ENCODE measurements at places on chromosomes 1 and 21. TPM values are rescaled to one million over a fixed set of nuclear protein-coding genes. Genes with fewer than 3 reads are reported as not detected.

GRCh38 chr1:36675931-36676562 is 193.3 kb upstream of the CSF3R start:
- H3K4me3 ChIP-seq = no peak overlapping the region
- H3K4me1 ChIP-seq = peaks cover 2% of the 10 kb centered on the region
- no peak overlapping the region for H3K27ac ChIP-seq
- DNase-seq = no peak
- H3K36me3 ChIP-seq = no peaks in the 10 kb centered on the region
- H3K27me3 ChIP-seq = peaks cover 18% of the 10 kb centered on the region

- peaks cover 24% of the 10 kb centered on the region for H3K4me1 ChIP-seq
- no peak overlapping the region for H3K4me3 ChIP-seq
- no peaks in the 10 kb centered on the region for H3K27me3 ChIP-seq
- no peak for DNase-seq
- peak overlapping the region; percentile 59 for H3K27ac ChIP-seq
These were observed 13.4 kb downstream of the EPB41 start for GRCh38 chr1:28927648-28928313.

GRCh38 chr1:46538147-46538546 is 13.3 kb downstream of the KNCN start:
- H3K4me1 ChIP-seq = no peaks in the 10 kb centered on the region
- no peak overlapping the region for H3K27ac ChIP-seq
- H3K4me3 ChIP-seq = no peak overlapping the region

The LUZP1 gene
- 47.5 TPM for total RNA-seq

The ATF6 gene
- total RNA-seq = 21.0 TPM

The ICOSLG gene
- total RNA-seq = 0.87 TPM

The CCDC27 gene
- total RNA-seq = not detected

DNA sequence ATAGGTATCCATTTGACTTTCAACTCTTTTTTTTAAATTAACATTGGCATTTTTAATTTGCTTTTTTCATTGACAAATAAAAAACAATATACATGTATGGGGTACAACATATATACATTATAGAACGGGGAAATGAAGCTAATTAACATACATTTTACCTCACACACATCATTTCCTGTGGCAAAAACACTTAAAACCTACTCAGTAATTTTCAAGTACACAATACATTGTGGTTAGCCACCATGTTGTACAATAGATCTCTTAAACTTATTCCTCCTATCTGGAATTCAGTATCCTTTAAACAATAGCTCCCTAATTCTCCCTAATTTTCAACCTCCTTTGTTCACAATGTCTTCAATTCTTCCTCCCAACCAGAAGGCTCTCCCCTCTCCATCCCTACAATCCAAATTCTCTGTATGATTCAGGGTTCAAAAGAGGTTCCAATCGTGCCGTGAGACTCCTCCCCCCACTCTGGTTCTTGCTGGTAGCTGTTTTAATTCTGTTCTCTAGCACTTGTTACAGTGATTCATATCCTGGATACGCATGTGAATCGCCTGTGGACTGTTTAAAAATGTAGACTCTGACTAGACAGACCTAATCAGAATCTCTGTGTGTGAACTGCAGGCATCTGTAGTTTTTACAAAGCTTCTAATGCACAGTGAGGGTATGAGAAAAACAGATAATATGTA is 87.6 kb upstream of the DUSP10 start:
- H3K36me3 ChIP-seq = no peaks in the 10 kb centered on the region
- H3K4me1 ChIP-seq = no peaks in the 10 kb centered on the region
- no peak for DNase-seq

The CCDC17 gene
- 5.8 TPM for total RNA-seq

The SLFNL1 gene
- 1.0 TPM for total RNA-seq

GRCh38 chr1:20165522-20165951 is 20.4 kb upstream of the UBXN10 start:
- H3K4me3 ChIP-seq = no peak overlapping the region
- DNase-seq = no peak
- peaks cover 34% of the 10 kb centered on the region for H3K27me3 ChIP-seq
- H3K36me3 ChIP-seq = no peaks in the 10 kb centered on the region
- H3K4me1 ChIP-seq = no peaks in the 10 kb centered on the region

The OR6N2 gene
- not detected for total RNA-seq

- no peak overlapping the region for H3K4me3 ChIP-seq
- H3K27me3 ChIP-seq = no peaks in the 10 kb centered on the region
- no peaks in the 10 kb centered on the region for H3K36me3 ChIP-seq
- no peak for DNase-seq
These were observed 26.6 kb upstream of the EPS8L3 start for GRCh38 chr1:109790329-109790728.

DNA sequence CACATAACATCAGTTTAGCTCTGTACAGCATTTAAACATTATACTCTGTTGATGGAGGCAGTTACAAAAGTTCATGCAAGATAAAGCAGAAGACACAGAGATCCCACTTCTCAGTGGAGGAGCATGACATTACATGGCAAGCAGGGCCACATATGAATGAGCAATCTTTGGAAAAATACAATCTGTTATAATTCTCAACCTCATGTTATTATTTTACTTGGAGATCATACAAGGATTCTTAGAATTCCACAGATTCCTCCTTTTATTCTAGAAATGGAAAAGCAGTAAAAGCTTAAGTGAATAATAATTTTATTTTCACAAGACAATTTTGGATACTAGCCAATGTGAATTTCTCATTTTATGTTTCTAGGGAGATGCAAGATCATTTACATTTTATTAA is 66.6 kb downstream of the IFI44 start:
- H3K4me3 ChIP-seq = no peak overlapping the region
- H3K27me3 ChIP-seq = no peaks in the 10 kb centered on the region
- DNase-seq = no peak
- no peaks in the 10 kb centered on the region for H3K4me1 ChIP-seq

The DNAH14 gene
- total RNA-seq = 77.7 TPM

The LIPI gene
- not detected for total RNA-seq

- H3K27me3 ChIP-seq = peaks cover 5% of the 10 kb centered on the region
- no peaks in the 10 kb centered on the region for H3K36me3 ChIP-seq
- H3K4me3 ChIP-seq = no peak overlapping the region
- H3K27ac ChIP-seq = no peak overlapping the region
- peaks cover 4% of the 10 kb centered on the region for H3K4me1 ChIP-seq
- DNase-seq = no peak
These were observed 30.9 kb downstream of the SELL start for GRCh38 chr1:169680377-169681019.

DNA sequence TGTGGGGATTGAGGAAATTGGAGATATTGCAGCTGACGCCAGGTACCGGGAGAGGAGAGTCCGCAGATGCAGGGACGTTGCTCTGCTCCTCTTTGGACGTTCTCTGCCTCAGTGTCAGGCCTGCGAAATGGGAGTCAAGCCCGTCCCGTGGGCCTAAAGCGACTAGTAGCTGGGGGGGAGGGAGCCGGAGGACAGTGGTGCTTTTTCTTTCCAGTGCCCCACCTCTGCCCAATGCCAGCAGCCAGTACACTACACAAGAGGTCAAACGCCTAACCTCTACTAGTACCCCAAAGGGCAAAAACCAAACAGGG is 413.6 kb upstream of the ESRRG start:
- no peaks in the 10 kb centered on the region for H3K36me3 ChIP-seq
- no peak overlapping the region for H3K27ac ChIP-seq
- H3K4me3 ChIP-seq = peak overlapping the region; percentile 42
- no peak for DNase-seq
- peaks cover 96% of the 10 kb centered on the region for H3K27me3 ChIP-seq

The HES3 gene
- not detected for total RNA-seq

DNA sequence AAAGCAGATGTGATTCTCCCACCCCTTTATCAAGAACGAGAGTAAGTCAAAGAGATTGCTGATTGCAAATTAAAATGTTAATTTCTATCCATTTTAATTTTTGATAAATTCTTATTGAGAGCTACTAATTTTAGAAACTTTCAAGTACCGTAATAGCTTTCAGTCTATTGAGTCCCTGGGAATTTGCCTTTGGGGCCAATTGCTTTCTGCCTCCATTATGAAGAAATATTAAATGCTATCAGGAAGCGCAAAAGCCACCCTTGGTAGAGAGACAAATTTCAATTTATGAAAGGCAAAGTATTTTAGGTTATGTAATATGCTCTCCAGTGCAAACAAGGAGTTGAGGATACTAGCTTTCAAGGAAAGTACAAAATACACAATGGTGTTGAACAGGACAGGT is 332.2 kb downstream of the RGS7 start:
- no peak overlapping the region for H3K27ac ChIP-seq
- H3K36me3 ChIP-seq = no peaks in the 10 kb centered on the region
- H3K4me3 ChIP-seq = no peak overlapping the region
- DNase-seq = no peak
- H3K27me3 ChIP-seq = no peaks in the 10 kb centered on the region
- H3K4me1 ChIP-seq = no peaks in the 10 kb centered on the region

The APOBEC4 gene
- not detected for total RNA-seq

DNA sequence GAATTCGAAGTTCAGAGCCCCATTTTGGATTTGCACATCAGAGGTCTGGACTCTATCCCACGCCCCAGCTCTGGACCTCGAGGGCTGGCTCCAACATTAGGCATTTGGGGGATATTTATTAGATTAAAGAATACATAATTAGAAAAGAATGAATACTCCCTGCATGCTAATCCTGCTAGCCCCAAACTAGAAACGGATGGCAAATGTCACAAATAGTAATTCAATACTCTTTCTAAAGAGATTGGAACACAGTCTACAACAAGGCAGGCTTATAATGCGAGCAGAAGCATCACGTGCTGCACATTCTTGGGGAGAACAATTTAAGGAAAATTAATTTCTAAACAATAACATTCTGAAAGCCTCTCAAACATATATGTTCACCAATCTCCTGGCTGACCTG is 27.7 kb upstream of the RAP1A start:
- H3K4me1 ChIP-seq = peaks cover 15% of the 10 kb centered on the region
- no peaks in the 10 kb centered on the region for H3K36me3 ChIP-seq
- no peak overlapping the region for H3K27ac ChIP-seq
- H3K4me3 ChIP-seq = no peak overlapping the region
- DNase-seq = no peak

DNA sequence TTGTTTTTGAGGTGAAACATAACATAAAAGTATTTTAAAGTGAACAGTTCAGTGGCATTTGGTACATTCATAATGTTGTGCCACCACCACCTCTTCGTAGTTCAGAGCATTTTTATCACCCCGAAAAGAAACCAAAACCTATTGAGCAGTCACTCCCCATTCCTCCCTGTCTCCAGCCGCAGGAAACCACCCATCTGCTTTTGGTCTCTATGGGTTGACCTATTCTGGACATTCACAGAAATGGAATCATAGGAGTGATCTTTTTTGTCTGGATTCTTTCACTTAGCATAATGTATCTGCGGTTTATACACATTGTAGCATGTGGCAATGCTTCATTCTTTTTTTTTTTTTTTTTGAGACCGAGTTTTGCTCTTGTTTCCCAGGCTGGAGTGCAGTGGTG is 141.2 kb downstream of the VPS13D start:
- H3K4me1 ChIP-seq = peaks cover 18% of the 10 kb centered on the region
- H3K36me3 ChIP-seq = peaks cover 24% of the 10 kb centered on the region
- H3K4me3 ChIP-seq = no peak overlapping the region

DNA sequence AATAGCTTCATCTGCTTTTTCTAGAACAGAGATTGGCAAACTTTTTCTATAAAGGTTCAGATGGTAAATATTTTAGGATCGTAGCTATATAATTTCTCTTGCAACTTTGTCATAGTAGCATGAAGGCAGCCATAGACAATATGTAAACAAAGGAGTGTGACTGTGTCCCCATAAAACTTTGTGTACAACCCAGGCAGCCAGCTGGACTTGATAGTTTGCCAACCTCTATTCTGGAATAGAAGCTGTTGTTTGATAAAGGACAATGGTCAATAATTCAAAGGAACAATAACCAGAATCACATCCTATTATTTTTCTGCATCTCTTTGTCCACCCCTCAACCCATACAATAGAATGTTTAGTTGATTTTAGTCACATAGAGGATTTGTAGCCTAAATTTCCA is 286.7 kb downstream of the LMX1A start:
- no peak overlapping the region for H3K27ac ChIP-seq
- peaks cover 4% of the 10 kb centered on the region for H3K4me1 ChIP-seq
- no peak overlapping the region for H3K4me3 ChIP-seq
- no peaks in the 10 kb centered on the region for H3K27me3 ChIP-seq

DNA sequence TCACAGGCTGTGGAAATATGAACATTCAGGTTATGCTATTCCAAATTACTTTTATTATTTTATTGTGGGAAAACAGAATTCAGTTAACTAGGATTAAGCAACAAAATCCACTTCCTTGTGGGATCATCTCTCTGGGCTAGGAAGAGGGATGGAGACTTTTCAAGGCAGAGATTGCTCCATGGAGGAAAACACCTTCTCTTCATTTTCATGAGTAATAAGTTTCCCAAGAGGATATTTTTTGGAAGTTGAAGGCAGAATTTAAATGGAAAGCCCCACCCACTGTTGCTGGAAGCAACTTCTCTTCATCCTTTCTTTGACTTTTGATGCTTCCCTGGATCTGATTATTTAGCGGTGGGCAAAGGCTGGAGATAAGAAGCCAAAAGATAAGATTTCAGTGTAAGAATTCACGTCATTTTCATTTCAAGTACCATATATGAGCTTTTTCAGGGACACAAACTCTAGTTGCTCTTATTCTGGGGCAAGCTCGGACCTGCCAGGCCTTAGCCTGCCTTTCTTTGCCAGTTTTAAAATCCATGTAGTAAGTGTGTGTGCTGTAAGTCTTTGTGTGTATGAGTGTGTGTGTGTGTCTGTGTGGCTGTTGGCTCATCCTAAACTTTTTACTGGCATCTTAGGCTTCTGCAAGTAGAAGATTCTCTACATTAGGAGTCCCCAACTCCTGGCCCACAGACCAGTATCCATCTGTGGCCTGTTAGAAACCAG is 11.7 kb upstream of the IL24 start:
- DNase-seq = no peak
- no peak overlapping the region for H3K4me3 ChIP-seq
- H3K36me3 ChIP-seq = no peaks in the 10 kb centered on the region

The CDC14A gene
- 22.5 TPM for total RNA-seq

GRCh38 chr1:25247829-25248754 is 838 bp upstream of the RSRP1 start:
- peak overlapping the region; percentile 96 for H3K4me3 ChIP-seq
- peaks cover 28% of the 10 kb centered on the region for H3K4me1 ChIP-seq
- peak overlapping the region; percentile 99 for H3K27ac ChIP-seq
- no peaks in the 10 kb centered on the region for H3K27me3 ChIP-seq
- H3K36me3 ChIP-seq = peaks cover 7% of the 10 kb centered on the region
- no peak for DNase-seq

- no peaks in the 10 kb centered on the region for H3K27me3 ChIP-seq
- H3K27ac ChIP-seq = no peak overlapping the region
- peaks cover 2% of the 10 kb centered on the region for H3K36me3 ChIP-seq
- peaks cover 2% of the 10 kb centered on the region for H3K4me1 ChIP-seq
- H3K4me3 ChIP-seq = no peak overlapping the region
These were observed 58.4 kb downstream of the IVNS1ABP start for GRCh38 chr1:185258676-185259075.

- no peak for DNase-seq
- H3K27me3 ChIP-seq = peaks cover 9% of the 10 kb centered on the region
- H3K27ac ChIP-seq = no peak overlapping the region
- H3K4me1 ChIP-seq = no peaks in the 10 kb centered on the region
- H3K36me3 ChIP-seq = no peaks in the 10 kb centered on the region
These were observed 41.7 kb upstream of the IL20 start for GRCh38 chr1:206823727-206824126.

All from progenitor cell of endocrine pancreas (in vitro differentiated cells).